ENCODE measurements at places on chromosomes 13 and 19.

DNA sequence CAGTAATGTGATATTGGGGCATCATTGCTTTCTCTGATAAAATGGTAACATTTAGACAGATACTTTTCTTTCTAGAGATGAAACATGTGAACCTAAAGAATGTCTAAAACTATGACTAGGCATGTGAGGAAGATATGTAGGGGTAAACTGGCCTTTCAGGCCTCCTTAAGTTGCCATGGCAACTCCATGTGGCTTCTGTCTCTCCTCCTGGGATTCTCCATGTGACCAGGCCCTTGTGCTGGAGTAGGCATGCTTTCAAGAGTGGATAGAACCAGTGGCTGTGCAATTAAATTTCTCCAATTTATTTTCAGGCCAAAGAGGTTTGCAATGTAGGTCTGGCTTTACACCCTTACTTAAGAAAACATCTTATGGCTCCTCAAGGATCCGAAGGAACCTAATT is 130.8 kb downstream of the OLFM4 start:
- no peak for DNase-seq

DNA sequence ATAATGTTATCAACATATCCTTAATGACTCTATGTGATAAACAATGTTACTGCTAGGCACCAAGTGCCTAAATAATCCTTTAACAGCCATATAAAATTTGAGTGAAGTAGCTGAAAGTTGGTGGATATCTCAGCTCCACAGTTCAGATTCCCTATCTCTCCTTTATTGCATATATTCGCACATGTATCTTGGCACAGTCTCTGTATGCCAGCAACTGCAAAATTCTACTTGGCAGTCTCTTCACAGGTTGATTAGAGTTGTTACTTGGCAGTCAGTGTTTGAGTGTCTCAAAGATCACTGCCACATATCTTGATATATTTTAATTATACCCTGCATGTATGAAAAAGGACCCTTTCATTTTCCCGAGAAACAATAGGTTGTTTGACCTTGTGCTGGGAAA is 879.3 kb downstream of the OLFM4 start:
- no peak for DNase-seq

GRCh38 chr19:49165111-49165750 is 7.6 kb downstream of the TRPM4 start:
- DNase-seq, result no peak

- peak; percentile 69 for DNase-seq
Observed at GRCh38 chr19:19110410-19111135, 27.7 kb downstream of the TMEM161A start.

DNA sequence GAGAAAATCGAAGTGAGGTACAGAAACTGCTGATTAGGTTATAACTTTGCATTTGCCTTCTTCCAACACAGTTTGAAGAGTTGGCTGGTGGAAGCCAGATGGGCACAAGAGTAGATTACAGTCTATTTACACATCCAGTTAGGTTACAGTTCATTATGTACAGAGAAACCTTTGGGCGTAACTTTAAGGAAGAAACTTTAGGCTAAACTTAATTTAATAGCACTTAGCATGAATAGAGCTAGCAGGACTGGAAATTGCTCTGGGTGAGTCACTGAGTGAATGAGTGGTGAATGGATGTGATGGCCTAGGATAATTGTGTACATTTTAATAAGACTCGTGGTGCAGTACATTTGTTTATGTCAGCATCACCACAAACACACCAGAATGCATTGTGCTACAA is 62.9 kb upstream of the KLHL1 start:
- no peak for DNase-seq

DNA sequence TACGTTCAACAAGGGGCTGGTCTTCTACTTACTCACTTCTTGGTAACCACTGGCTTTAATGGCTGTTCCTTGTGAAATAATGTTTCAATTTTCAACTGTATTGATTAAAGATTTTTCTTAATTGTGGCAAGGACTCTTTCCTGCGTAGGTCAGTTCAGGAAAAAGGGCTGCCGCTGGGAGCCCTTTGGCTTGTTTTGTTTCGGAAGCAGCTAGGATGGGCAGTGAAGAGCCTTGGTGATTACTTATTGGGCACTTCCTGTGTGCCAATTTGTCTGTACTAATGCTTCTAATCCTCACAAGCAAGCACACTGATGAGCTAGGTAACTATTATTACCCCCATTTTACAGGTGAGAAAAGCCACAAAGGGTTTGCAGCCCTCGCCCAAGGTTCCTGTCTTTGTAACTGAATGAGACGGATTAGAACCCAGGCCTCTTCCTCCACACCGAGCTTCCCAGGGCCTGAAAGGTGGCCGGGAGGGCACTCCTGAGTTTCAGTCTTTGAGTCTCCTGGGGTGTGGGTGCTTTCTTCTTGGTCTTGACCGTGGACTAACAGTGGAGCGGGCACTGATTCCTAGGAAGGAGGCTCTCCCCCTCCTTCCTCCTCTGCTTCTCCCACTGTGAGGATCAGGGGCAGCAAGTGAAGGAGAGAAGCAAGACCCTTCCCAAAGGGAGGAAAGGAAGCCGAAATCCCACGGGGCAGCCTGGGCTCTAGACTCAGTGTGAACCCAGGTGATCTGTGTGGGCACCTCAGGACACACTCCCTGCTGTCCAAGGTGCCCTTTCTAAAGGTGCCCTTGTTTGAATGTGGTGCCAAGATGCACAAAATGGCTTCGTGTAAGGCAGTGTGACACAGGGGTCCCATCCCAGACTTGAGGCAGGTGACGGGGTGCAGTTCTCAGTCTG is 3.7 kb downstream of the COL4A2 start:
- DNase-seq, result no peak

GRCh38 chr13:75173457-75174356 is 308.3 kb downstream of the TBC1D4 start:
- DNase-seq, result no peak

- DNase-seq, result no peak
Observed at GRCh38 chr13:113948034-113948742, 25.7 kb downstream of the C13orf46 start.

- DNase-seq, result no peak
Observed at GRCh38 chr19:8489561-8490394, 12.7 kb downstream of the PRAM1 start.

DNA sequence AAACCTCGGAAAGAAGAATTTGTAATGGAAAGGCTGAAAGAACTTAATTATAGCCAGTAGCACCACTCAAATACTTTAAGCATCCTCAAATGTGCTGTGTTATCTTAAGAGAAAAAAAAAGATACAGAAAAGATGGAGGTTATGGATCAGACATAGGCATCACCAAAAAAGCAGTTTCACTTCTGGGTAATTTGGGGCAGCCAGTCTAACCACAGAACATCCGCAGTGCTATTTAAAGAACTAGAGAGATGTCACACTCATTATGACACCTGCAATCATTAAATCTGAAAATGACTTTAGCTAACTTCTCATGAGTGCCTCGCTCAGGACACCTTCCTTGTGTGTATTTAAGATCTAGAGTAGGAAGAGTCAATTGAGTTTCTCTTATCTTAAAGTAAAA is 211.8 kb downstream of the RBM26 start:
- DNase-seq, result peak; percentile 1

GRCh38 chr19:48637948-48638830 is 1.0 kb upstream of the DBP start:
- peak; percentile 98 for DNase-seq

- no peak for DNase-seq
Observed at GRCh38 chr13:40102360-40102727, 446.9 kb downstream of the COG6 start.

DNA sequence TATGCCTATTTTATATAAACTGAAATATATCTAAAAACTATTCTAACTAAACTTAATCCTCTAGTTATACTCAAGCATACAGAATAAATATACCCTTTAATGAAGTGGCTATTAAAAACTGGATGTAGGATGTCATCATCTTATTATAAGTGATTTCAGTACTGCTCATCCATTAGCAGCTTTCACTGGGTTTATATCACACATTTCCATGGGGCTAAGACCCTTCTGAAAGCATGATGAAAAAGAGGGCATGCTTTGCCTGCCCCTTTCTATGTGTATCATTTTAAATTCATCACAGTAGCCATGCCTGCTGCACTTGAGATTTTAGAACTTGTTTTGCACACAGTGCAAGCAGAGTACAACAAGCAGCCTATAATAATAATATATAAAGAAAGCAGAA is 477.5 kb downstream of the SLITRK6 start:
- no peak for DNase-seq

GRCh38 chr13:92804346-92804745 is 422.3 kb upstream of the GPC6 start:
- no peak for DNase-seq

DNA sequence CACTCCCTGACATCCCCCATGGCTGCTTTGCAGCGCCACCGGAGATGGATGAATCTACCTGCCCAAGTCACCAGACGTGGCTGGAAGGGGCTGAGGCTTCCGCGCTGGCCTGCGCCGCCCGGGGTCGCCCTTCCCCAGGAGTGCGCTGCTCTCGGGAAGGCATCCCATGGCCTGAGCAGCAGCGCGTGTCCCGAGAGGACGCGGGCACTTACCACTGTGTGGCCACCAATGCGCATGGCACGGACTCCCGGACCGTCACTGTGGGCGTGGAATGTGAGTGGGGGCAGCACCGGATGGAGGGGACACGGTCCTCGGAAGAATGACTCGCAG is 4.6 kb downstream of the ICAM5 start:
- no peak for DNase-seq

DNA sequence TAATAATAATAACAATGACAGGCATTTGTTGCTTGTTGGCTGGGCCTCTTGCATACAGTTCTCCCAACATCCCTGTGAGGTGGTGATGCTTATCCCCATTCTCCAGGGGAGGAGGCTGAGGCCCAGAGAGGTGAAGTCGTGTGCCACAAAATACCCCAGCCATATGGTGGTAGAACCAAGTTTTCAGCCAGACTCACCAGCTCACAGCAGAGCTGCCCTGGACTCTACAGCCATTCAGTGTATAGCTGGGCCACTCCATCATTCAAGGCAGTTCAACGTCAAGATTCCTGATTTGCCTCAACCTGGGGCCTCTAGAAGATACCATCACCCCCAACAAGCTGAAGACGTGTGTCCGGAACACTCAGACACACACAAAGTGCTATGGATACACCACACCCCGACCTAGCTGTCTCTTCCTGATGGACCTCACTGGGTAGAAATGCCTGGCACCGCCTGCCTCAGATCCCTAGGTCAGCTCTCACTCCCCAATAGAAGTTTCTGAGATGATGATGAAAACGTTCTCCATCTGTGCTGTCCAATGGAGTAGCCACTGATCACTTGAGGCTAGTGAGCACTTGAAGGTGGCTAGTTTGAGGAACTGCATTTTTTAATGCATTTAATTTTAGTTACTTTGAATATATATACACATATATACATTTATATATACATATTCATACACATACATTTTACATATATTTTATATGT is 4.3 kb upstream of the CEACAM19 start:
- DNase-seq, result peak; percentile 29

DNA sequence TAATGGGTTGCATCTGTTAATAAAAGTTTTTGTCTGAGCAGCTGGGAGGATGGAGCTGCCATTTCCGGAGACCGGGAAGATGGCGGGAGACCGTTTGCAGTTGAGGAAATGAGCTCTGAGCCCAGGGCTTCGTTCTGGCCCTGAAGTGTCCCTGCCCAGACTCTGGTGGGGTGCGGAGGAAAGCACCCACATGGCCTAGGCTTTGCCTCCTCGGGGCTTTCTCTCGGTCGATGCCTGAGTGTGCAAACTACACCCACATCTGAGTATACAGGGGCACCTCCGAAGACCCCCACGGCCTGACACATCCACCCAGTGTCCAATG is 15.6 kb upstream of the NANOS3 start:
- DNase-seq, result no peak
